Heart right ventricle (tissue), 16 donors: ENCODE measurements at places on chromosomes 4 and X. TPM values are rescaled to one million over a fixed set of nuclear protein-coding genes. Genes with fewer than 3 reads are reported as not detected.

- no peak for DNase-seq
Measured at GRCh38 chrX:136128743-136129142, 18.6 kb upstream of the FHL1 start.

- no peak for DNase-seq
Measured at GRCh38 chrX:21616386-21616785, 41.7 kb downstream of the KLHL34 start.

Gene CXCL1
- total RNA-seq: 4.3 TPM

DNA sequence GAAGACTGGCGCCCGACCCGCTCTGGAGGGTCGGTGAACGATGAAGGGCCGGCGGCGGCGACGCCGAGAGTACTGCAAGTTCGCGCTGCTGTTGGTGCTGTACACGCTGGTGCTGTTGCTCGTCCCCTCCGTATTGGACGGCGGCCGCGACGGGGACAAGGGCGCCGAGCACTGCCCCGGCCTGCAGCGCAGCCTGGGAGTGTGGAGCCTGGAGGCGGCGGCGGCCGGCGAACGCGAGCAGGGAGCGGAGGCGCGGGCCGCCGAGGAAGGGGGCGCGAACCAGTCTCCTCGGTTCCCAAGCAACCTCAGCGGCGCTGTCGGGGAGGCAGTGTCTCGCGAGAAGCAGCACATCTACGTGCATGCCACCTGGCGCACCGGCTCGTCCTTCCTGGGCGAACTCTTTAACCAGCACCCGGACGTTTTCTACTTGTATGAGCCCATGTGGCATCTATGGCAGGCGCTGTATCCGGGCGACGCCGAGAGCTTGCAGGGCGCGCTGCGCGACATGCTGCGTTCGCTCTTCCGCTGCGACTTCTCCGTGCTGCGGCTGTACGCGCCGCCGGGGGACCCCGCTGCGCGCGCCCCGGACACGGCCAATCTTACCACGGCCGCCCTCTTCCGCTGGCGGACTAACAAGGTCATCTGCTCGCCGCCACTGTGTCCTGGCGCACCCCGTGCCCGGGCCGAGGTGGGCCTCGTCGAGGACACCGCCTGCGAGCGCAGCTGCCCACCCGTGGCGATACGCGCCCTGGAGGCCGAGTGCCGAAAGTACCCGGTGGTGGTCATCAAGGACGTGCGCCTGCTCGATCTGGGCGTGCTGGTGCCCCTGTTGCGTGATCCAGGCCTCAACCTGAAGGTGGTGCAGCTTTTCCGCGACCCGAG lies 568 bp downstream of the CHST7 start:
- peak; percentile 39 for DNase-seq

- no peak for DNase-seq
Measured at GRCh38 chr4:80831383-80832361, 198.8 kb upstream of the BMP3 start.

DNA sequence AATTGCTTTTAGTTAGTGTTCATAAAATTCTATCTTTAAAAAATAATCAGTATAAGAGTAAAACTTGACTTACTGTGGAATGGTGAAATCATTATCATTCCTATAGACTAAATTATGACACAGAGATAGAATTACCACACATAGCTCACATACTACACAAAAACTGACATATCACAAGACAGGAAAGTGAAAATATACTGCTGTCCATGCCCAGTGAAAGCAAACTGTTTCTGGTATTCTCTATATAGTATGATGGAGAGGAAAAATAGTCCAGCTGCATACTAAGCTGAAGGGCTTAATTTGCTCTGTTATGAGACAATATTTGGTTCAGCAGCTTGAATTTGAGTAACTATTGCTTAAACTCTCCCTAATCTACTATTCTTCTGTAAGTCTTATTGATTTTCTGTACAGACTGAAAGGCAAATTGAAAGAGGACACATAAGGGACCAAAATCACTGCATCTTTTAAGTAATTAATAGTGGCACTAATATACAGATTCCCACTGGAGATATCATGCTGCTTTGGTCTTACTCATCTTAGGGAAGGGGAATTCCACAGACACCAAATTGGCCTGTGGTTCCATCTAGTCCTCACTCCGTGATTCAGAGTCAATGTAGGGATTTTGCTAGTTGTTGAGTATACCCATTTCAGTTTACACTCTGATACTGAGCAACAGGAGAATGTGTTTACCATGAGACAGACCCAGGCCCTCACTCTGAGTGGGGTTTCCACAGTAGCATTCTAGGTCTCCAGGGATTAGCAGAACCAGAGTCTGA lies 47.4 kb upstream of the AGA start:
- DNase-seq: no peak

- DNase-seq: no peak
Measured at GRCh38 chr4:16417198-16417597, 190.9 kb upstream of the TAPT1 start.

- peak; percentile 23 for DNase-seq
Measured at GRCh38 chrX:71618303-71618721, at the start of gene CXCR3. CXCR3 (minus strand) TSS chrX:71618511; CDS start chrX:71618449, 62 bp downstream.

Gene PDGFC
- 14.6 TPM for total RNA-seq

DNA sequence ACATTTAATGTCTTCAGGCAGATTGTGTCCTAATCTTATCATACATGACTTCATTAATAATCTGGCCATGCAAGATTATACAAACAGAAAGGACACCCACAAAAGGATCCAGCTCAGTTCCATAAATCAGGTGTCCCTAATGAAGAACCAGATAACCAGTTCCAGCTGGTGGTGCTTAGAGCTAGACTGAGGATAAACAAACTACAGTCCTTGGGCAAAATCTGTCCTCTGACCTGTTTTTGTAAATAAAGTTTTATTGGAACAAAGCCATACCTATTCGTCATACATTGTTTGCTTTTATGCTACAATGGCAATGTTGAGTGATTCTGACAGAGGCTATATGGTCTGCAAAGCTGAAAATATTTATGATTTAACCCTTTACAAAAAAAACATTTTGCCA lies 199.5 kb downstream of the MID1IP1 start:
- no peak for DNase-seq

DNA sequence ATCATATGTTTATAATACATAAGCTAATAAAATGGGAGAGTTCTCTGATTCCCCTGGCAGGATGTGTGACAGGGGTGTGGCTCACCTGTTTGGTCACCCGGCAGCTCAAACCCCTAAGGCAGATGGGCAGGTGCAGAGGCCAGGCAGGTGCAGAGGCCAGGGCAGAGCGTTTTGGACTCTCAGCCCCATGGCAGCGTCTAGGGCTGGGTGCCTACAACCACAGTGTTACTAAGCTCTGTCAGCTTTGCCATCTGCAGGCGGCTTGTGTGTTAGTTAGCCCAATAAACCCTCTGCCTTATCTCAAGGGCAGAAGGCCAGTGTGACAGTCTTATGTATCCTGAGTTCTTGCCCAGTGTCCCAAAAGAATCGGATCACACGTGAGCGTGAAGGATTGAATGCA lies 54.0 kb upstream of the UGT2B15 start:
- no peak for DNase-seq

Gene SCFD2
- total RNA-seq: 9.8 TPM

GRCh38 chr4:173682609-173683008 lies 152.6 kb upstream of the HAND2 start:
- no peak for DNase-seq

Gene ELMOD2
- total RNA-seq: 14.3 TPM

DNA sequence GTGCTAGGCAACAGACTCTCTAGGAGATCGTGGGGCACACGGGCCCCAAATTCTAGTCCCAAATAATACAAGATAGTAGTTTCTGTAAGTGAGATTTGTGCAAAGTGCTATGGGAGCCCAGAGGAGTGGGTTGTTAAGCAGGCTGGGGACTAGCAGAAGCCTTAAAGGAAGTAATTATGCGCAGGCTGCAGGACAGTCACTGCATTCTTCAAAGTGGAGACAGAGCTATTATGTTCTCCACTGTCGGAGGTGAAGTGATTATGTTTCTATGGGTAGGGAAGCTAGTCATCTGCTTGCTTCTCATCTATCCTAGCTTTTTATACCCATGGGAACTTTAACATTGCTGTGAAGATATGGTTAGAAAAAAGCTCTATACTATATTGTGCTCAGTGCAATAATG lies 154.2 kb downstream of the CPE start:
- no peak for DNase-seq

Gene GAGE13
- not detected for total RNA-seq

- no peak for DNase-seq
Measured at GRCh38 chr4:158197194-158197776, 13.0 kb upstream of the TMEM144 start.

- DNase-seq: no peak
Measured at GRCh38 chr4:183760326-183760725, 101.2 kb downstream of the TRAPPC11 start.

- no peak for DNase-seq
Measured at GRCh38 chr4:4254666-4255065, 6.6 kb upstream of the TMEM128 start.

Gene GDPD2
- total RNA-seq: not detected

Gene TLR7
- total RNA-seq: 1.2 TPM

Gene BANK1
- 1.1 TPM for total RNA-seq

GRCh38 chr4:41323179-41323578 lies 66.5 kb downstream of the UCHL1 start:
- no peak for DNase-seq

- DNase-seq: no peak
Measured at GRCh38 chr4:98406819-98407218, 145.6 kb downstream of the RAP1GDS1 start.

Gene HAND2
- total RNA-seq: 138 TPM

Gene BGN
- 74.5 TPM for total RNA-seq

DNA sequence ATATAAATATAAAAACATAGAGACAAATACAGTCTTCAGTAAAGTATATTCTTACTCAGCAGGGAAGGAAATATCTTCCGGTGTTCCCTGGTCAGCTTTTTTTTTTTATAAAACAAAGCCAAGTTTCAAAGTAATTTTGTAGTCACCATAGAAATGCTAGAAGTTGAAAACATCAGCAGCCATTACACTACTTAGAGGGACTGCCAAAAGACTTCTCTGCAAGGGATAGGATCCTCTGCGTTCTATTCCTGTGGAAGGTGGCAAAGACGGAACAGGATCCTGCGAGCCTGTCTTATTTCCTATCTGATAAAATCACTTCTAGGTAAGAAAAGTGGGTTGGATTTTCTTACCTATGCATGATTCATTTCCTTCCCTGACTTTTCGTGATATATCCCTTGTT lies 19.4 kb downstream of the CLDN22 start:
- no peak for DNase-seq

- no peak for DNase-seq
Measured at GRCh38 chr4:53010318-53010717, 148.2 kb downstream of the RASL11B start.

Gene ENPEP
- total RNA-seq: 3.1 TPM

Gene TCEAL3
- 16.7 TPM for total RNA-seq

Gene AFM
- total RNA-seq: not detected

GRCh38 chrX:149453906-149454822 lies 50.9 kb downstream of the IDS start:
- no peak for DNase-seq
